ENCODE measurements at places on chromosomes 2 and 18.

DNA sequence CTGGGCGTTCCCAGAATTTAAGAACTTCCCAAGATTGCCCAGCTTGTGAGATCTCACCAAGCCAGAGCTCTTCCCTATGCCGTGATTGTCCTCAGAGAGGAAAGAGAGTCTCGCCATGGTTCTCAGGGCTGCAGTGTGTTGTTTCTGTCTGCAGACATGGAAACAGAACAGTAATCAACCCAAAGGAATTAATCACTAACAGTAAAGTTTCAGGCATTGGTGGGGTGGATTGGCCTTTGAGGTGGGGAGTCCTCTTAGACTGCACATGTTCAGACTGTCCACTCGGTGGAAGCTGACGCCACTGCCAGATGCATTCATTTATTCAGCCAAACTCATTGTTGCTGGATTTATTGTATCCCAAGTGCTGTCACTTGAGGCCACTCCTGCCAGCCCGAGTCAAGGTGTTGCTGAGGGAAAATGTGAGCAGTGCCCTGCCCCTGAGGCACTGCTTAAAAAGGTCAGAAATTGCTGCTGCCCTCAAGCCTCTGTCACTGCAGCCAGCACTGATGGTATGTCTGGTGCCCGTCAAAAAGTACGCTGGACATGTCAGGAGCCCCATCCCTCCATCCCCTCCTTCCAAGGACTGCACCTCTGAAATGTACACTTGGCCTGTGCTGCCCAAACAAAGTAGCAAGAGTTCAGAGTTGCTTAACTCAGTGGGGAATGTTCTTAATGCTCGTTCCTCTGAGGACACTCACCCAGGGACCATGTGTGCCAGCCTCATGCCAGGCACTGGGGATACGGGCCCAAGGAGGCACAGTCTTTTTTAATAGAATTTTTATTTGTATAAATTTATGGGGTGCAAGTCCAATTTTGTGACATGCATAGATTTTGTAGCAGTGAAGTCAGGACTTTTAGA is 201.0 kb downstream of the GLI2 start:
- DNase-seq, result no peak

GRCh38 chr2:85831735-85832134 is 57.1 kb downstream of the ST3GAL5 start:
- DNase-seq, result no peak

DNA sequence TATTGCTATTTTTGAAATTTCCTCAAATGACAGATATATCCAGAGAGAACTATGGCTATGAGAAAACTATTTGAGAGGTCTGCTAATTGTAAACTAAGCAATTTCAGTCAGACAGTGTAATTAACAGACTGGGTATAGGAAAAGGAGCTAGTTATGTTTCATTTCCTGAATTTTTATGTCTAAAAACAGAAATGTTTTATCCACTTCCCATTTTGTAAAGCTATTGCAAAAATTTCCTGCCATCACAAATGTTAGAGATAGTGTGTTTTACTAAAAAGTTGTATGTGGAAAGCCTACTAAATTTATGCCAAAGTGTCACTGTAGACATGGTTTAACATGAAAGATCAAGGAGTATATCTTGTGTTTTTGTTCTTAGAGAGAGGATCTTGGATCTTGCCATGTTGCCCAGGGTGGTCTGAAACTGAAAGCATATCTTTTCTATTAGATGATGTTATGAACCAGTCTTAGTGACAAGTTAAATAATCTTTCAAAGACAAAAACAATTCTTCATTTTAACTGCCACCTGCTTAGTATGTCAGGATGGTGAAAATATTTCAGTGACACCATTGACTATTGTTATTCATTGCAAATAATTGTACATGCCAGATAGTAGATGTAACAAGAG is 40.5 kb upstream of the ITPRID2 start:
- no peak for DNase-seq

GRCh38 chr18:76507830-76508385 is 12.9 kb upstream of the ZNF516 start:
- DNase-seq, result no peak

- DNase-seq, result no peak
Observed at GRCh38 chr2:113166187-113166645, 7.6 kb upstream of the PSD4 start.

- DNase-seq, result no peak
Observed at GRCh38 chr18:41939326-41939725, 15.7 kb upstream of the PIK3C3 start.

- no peak for DNase-seq
Observed at GRCh38 chr2:68032702-68033101, 30.1 kb downstream of the C1D start.

DNA sequence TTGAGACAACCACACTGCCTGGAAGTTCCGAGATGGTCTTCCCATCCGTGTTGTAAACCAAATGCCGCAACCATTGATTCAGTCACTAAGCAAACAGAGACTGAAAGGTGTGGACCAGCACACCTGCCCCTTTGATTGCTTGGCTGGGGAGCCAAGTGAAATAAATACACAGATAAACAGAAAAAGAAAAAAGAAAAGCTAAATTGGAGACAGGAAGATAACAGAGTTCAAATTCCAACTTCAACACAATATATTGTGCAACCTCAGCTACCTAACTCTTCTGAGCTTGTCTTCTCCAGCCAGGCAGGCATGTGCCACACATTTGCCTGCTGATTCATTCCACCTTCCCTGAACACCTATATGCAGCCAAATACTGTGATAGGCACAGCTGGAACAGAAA is 110.9 kb downstream of the PID1 start:
- DNase-seq, result no peak

GRCh38 chr2:195498839-195499490 is 158.1 kb upstream of the SLC39A10 start:
- DNase-seq, result no peak

- no peak for DNase-seq
Observed at GRCh38 chr2:223648755-223649154, 46.6 kb upstream of the SCG2 start.

DNA sequence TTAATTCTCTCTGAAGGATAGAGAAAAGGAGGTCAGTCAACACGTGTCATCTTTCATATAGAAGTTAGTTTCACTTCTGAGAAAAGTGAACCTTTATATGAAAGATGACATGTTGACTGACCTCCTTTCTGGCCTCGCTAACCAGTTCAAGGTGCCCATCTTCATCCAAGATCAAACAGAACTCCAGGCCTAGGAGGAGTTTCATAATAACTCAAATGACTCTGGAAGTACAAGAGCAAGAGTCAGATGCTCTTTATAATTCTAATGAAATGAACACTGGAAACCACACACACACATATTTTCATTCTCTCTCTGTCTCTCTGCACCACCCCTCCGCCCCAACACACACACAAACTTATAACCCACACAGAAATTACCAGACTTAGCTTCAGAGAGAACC is 16.3 kb downstream of the ANKRD44 start:
- DNase-seq, result peak; percentile 65

DNA sequence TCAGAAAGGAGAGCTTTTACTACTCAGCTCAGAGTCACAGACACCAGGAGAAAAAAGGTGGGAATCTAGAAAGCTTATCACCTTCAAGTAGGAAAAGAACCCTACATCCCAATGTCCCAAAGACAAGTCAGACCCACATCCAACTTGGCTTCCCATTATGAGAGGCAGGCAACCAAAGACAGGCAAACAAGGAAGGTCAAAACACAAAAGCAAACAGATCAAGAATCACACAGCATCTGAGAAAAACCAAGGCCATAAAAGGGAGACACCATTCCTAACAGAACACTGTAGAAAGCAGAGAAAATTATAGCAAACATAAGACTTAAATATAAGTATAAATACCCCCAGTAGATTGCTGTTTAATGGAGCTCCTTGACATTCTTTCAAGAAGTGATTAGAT is 40.7 kb downstream of the SLC3A1 start:
- DNase-seq, result no peak

DNA sequence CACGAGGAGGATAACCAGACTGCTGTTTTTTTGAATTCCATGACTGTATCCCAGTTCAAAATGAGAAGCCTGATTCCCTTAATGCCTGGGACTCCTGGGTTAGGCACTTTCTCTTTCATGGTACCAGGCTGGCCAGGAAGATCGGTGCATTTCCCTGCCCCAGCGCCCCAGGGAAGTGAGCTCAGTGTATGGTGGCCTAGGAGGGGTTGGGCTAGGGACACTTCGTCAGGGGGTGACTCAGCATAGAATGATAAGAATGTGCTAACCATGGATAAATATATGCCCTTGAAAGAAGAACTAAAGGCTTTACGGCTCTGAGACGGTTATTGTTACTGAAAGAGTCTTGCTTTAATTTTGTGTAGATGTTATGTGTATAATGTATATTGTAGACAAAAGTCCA is 27.5 kb upstream of the FAM237A start:
- DNase-seq, result no peak

DNA sequence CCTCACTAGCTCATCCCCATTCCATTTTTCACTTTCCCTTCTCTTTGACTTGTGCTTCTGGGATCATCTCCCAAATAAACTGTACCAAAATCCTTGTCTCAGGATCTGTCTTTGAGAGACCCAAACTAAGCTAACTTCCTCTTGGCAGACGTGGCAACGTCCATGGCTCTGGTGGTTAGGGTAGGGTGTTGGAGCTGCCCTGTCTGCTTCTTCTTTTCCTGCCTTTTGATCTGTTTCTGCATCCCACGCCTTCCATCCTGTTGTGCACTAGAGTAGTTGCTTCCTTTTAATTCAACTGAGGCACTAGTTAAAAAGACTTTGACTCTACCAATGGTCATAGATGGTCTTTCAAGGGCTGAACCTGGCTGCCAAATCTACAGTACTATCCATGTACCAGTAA is 5.5 kb upstream of the MAP4K4 start:
- no peak for DNase-seq

DNA sequence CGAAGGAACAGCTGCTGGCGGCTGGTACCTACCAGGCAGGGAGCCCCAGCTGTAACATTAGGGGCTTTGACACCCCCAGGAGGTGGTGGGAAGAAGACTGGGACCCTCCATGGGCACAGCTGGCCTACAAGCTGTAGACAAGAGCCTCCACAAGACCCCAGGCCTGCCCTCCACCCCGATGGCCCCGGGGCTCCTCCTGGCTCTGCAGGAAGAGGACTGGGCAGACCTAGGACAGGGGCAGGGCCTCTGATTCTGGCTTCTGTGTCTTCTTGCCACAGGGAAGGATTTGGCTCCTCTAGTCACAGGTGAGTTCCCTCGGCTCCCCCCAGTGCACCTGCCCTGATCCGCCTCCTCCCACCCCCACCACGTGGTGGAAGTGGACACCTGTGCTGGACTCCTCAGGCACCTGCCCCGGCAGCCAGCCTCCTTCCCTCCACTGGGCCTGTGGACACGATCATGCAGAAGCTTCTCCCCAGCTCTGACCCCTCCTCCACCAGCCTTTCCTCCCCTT is 53.4 kb upstream of the ODC1 start:
- no peak for DNase-seq

- DNase-seq, result no peak
Observed at GRCh38 chr2:71578767-71579342, 125.5 kb downstream of the DYSF start.

DNA sequence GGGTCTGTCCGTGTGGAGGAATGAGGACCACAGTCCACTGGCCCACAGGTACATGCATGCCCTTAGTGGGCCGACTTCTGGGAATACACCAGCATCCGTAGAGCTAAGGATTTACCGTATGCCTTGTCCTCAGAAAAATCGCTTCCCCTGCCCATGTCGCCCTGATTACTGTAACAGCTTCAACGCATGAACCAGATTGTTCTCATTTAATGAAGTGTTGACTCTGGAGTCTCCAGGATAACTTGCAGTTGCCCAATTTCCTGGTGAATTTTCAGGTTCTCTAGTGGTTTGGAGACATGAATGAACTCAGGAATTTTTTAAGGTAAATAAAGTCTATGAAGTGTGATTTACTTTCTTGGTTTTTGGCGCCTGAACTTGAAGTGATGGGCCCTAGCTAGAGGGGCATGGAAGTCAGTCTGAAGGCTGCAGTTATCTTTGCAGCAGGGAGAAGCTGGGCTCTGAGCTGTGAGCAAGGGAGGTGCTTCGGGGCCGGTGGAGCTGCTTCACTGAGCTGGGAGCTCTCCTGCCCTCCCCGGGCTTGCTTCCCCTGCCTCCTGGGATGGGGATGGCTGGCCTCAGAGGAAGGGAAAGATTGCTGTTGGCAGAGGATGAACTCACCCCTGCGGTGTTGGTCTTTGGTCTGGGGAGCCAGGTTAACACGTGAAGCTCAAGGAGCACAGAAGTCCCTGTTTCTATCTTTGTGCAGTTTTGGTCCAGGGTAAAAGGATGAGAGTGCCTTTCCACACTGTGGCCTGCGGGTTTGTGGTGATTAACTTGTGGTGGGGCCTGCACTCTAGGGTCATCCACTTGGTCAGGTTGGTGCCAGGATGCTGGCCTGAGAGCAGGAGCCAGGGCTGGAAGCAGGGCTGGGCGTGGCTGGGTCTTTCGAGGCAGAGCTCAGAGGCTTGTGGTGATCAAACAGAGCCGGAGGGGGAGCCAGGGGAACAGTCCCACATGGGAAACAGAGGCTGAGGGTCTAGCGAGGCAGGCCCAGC is 28.1 kb downstream of the TCF7L1 start:
- DNase-seq, result no peak

- DNase-seq, result no peak
Observed at GRCh38 chr2:183604065-183604464, 479.8 kb downstream of the NUP35 start.

- no peak for DNase-seq
Observed at GRCh38 chr2:95026471-95027368, 1.2 kb downstream of the MAL start.

GRCh38 chr2:52821631-52822030 is 946.0 kb upstream of the CHAC2 start:
- DNase-seq, result no peak

GRCh38 chr2:173231042-173231441 is 123.6 kb upstream of the CDCA7 start:
- DNase-seq, result no peak

- DNase-seq, result no peak
Observed at GRCh38 chr18:76889091-76889699, 66.8 kb downstream of the ZNF236 start.

- DNase-seq, result no peak
Observed at GRCh38 chr2:212811036-212811805, 272.6 kb upstream of the ERBB4 start.

- DNase-seq, result no peak
Observed at GRCh38 chr18:10242936-10243680, 211.3 kb upstream of the APCDD1 start.

DNA sequence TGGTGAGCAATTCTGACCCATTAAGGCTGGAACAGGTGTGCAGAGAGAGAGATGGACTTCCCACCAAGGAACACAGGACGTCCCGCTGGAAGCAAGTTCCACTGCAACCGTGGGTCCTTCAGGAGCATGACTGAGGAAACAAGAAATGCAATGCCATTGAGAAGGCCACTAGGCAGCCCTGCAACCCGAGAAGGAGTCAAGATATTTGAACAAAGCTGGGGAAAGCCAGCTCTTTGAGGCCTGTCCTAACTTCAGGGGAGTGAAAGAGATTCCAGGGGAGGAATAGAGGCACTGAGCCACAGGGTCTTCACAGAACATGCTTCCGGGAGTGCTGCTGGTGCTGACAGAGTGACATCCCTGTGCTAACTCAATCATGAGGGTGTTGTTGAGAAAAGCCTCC is 153.8 kb upstream of the ZNF236 start:
- no peak for DNase-seq

- DNase-seq, result no peak
Observed at GRCh38 chr2:75503048-75503607, 57.6 kb downstream of the EVA1A start.

Measured in CD4-positive, alpha-beta T cell treated with Interleukin-4 for 1 hour (primary cell).